Cerebellum (tissue), 4 donors: ENCODE measurements at places on chromosomes 4 and X. TPM values are rescaled to one million over a fixed set of nuclear protein-coding genes. Genes with fewer than 3 reads are reported as not detected.

DNA sequence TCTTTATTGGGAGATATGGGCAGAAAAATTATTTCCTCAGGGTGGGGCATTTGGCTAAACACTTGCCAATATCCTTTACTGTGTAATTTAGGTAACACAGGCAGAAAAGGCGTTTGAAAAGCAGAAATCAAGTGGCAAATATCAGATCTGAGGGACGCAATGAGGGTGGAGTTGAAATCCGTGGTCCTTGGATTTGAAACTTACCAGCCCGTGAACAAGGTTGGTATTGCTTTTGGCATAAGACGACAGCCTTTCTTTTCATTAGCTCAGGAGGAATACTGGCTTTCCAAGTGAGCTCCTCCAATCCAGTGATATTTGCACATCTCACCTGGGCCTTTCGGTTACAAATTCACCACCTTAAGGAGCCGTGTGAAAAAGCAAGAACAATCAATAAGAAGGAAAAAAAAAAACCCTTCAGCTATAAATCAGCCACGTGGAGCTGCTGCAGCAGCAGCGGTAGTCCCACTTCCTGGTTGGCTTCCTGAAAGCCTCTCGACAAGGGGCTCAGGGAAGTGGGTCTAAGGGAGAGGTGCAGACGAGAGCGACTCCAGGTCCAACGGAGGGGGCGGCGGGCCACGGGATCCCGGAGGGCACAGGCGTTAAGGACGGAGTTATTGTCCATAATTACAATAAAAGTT lies 734 bp upstream of the GALNT7 start:
- DNase-seq: peak; percentile 38

- no peak for DNase-seq
Observed at GRCh38 chrX:80016182-80016581, 1.6 kb downstream of the TBX22 start.

DNA sequence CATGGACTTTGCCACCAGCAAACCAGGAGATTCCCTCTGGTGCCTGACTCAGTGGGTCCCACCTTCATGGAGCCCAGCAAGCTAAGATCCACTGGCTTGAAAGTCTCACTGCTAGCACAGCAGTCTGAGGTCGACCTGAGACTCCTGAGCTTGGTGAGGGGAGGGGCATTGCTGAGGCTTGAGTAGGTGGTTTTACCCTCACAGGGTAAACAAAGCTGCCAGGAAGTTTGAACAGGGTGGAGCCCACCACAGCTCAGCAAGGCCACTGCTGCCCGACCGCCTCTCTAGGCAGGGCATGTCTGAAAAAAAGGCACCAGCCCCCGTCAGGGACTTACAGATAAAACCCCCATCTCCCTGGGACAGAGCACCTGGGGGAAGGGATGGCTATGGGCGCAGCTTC lies 28.1 kb downstream of the FAM9A start:
- DNase-seq: no peak

- no peak for DNase-seq
Observed at GRCh38 chr4:137892134-137892533, 350.0 kb downstream of the SLC7A11 start.

GRCh38 chr4:19329077-19329476 lies 922.6 kb upstream of the SLIT2 start:
- DNase-seq: no peak

GRCh38 chrX:112367065-112367464 lies 284.5 kb upstream of the TRPC5 start:
- no peak for DNase-seq

- no peak for DNase-seq
Observed at GRCh38 chr4:116332508-116332907, 752.9 kb downstream of the TRAM1L1 start.

DNA sequence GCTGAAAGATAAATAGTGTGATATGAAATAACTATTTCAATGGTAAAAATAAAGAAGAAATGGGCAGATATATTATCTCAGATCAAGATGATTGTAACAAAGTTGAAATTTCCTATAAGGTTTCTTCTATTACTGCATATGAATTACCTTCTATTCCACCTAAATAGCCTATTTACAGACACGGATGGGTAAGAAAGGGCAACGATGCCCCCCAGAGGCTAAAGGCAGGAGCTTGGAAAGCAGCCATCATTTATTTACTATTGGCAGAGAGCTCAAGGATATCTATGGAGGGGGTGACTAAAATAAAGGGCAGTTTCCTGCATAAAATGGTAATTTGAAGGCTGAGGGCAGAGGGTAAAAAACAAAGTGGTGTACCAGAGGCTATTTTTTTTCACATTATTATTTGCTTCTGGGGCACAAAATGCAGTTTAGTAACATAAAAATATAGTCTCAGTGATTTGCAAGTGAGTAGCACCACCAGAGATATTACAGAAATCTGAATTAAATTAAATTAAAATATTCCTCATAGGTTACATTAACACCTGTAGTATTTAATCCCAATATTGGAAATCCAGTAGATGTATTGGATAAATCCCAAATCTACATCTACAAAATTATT lies 123.1 kb downstream of the BTC start:
- no peak for DNase-seq

DNA sequence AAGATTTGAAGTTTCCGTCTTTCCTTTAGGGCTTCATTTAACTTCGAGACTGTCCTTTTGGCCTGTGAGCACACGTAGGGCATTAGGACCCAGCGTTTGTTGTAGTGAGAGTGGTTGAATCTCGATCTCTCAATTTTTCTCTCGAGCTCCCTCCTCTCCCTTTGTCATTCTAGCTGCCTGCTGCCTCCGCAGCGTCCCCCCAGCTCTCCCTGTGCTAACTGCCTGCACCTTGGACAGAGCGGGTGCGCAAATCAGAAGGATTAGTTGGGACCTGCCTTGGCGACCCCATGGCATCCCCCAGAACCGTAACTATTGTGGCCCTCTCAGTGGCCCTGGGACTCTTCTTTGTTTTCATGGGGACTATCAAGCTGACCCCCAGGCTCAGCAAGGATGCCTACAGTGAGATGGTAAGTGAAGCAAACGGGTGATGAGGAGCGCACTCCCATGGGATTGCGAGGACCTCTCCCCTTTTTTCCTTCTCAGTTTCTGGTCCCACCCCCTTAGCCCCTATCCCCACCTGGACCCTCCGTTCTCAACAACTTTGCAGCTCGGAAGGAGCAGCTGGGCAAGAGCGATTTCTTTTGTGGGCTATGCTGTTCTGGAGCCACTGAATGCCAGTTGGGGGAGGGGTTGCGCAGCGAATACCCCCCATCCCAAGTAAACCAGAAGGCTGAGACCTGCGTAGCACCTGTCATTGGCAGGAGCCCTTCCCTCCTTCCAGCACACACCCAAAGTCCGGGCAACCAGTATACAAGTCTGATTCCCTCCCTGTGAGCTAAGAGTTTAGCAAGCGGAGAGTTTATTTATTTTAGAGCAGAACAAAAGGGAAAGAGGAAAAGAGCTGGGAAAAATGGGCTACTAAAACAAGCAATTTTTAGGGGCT lies at the start of gene TMEM35A:
TSS of gene TMEM35A (plus strand) at position 164 of the 883 bp plus-strand sequence. CDS start at position 288, 124 bp downstream.
- DNase-seq: peak; percentile 69

- DNase-seq: no peak
Observed at GRCh38 chr4:20337261-20337664, 85.6 kb downstream of the SLIT2 start.

DNA sequence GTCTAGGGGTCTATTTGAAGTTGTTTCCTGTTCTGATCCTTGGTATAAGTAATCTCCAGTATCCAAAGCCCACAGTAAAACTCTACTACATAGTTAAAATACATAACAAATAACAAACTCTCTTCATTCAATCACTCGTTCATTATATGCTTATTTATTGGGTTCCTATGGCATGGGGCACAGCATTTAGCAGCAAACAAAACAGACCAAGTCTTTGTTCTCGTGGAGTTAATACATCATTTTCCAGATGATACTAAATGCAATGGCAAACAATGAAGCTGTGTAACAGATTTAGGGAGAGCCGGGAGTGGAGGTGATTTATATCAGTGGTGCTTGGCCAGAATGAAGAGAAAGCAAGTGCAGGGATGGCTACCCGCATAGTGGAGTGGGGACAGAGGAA lies 36.6 kb upstream of the SPARCL1 start:
- DNase-seq: no peak

- DNase-seq: no peak
Observed at GRCh38 chrX:13427441-13428052, 107.7 kb upstream of the ATXN3L start.

DNA sequence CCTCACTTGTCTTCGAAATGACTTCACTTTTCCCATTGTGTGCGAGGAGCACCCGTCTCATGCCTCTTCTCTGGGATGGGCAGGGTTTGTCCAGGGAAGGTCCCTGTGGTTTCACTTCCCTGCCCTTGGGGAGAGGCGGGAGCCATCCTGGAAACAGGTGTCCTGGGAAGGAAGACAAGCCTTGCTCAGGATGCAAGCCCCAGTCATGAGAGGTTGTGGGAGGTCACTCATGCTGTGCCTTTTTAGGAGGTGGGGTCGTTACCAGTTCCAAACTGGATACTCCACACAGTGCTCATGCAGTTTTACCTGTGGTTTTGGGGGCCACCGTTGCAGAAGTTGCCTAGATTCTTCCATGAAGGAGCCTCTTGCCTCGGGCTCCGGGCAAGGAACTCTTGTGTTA lies 3.8 kb downstream of the RGS12 start:
- DNase-seq: no peak

The DIPK2B gene
- total RNA-seq: 5.0 TPM
